NCI-H187 treated with DMSO at 0.1 percent for 48 hours (cell line): ENCODE measurements at places on chromosomes 11 and 22.

DNA sequence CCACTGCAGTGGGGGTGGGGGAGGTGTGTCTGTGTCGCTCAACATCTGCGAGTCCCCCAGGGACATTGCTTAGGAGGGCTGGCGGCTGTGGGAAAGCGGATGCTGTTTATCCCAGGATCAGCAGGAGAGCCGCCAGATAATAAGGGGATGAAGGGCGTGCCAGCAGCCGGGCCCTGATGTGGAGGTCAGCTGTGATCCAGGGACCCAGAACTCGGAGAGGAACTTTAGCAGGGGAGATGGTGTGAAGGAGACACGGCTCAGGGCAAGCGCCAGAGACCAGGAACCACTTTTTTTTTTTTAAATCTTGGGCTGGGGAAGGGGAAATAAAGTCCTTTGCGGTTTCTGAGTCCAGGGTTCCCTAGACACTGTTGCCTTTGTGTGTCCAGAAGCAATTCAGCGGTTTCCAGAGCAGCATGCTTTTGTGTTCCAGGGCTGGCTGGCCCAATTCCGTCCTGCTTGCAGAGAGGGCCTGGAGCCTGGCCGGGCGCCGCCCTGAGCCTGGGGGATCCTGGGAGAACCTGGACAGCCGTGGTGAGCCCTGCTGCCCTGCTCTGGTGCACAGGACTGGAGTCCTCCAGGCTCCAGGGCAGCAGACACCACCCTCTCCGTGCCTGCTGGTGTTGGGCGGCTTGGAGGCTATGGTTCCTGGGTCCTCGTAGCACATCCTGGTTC is at the start of gene GRAMD4:
Gene GRAMD4, plus strand, starts transcription at position 557 of the 672 bp plus-strand sequence. CDS start 6,414 bp downstream, outside the sequence.
- no peak for DNase-seq

DNA sequence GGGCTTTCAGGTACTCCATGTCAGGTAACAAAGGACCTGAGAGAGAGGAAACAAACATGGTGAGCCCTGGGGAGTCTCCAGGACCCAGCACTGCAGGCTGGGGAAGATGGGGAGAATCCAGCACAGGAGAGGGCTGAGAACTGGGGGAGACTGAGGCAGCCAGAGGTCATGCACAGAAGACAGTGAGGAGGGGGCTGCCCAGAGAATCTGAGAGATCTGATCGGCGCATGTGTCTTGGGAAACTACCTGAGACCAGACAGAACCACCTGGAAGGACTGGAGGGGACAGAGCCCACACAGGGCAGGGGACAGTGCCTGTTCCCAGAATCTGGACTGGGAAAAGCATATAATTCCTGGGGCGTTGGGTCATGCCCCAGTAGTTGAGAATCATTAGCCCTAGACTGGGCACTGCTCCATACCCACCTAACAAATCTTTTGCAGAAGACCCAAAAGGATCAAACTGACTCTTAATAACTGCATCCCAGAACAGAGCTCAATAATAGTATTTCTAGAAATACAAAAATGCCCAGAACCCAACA is 20.0 kb upstream of the COMT start:
- no peak for DNase-seq

GRCh38 chr22:37930270-37930951 is 23.0 kb downstream of the C22orf23 start:
- DNase-seq: no peak

- DNase-seq: no peak
Measured at GRCh38 chr11:30431127-30431814, 108.4 kb downstream of the ARL14EP start.

- no peak for DNase-seq
Measured at GRCh38 chr22:17974703-17975372, 49.5 kb downstream of the MICAL3 start.

- no peak for DNase-seq
Measured at GRCh38 chr11:120208001-120208441, 2.8 kb upstream of the OAF start.
